ENCODE measurements at places on chromosomes 6 and 20.

DNA sequence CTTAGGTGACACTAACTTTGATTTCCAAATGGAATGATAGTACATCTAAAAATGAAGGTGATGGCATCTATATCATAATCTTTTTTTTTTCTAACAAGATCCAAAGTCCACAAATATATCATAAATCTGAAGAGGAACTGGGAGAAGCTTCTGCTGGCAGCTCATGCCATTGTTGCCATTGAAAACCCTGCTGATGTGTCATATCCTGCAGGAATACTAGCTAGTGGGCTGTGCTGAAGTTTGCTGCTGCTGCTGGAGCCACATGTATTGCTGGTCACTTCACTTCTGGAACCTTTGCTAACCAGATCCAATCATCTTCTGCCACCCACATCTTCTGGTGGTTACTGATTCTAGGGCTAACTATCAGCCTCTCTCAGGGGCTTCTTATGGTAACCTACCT, 27.4 kb upstream of the KHDC1 start:
- DNase-seq: no peak

DNA sequence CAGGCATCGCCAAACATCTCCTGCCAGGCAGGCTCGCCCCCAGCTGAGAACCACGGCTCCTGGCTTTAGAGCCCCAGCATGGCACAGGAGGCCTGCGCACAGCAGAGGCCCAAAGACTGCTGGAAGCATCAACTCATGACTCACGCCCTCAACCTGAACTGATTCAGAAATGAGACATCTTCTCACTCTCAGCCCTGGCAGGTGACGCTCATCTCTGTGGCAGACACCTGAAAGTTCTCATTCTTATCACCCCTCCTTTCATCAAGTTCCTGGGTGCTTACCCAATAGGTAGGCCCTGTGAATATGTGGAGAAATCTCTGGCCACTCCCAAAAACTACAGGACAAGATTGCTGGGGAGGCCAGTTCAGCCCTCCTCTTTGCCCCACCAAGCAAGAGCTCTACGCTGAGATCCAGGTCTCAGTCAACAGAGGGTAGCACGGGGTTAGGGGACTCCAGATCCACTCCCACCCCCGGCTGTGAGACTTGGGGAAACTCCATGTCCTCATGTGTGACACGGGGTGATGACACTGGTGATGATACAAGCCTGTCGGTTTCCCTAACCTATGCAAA, 11.3 kb downstream of the NFATC2 start:
- DNase-seq: no peak

DNA sequence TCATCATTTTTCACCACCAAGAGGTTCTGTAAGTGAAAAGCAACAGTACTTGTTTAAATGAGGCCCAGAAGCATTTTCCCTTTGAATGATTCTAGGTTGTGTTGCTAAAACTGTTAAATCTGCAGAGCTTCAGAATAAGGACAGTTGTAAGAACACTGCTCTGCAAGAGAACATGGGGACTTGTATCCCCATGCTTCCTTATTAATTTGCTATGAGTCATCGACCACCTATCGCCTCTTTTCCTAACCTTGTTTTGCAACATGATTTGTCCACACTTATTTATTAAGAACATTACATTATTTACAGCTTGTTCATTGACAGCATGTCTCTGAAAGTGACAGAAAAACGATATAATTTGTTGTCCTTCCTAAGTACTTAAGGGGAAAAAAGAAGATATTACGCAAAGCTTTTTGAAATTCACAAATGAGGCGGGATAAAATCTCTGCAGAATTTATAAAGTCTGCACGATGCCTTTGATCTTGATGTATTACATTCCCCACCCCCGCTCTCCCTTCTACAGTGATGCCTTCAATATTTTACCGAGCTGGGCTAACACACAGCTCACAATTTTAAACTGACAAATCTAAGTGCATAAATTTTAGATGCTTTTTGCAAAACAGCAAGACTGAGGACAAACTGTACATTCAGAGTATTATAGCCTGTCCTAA, 220.0 kb upstream of the SPTLC3 start:
- no peak for DNase-seq

GRCh38 chr20:25571817-25572216, 13.5 kb downstream of the NINL start:
- no peak for DNase-seq

- no peak for DNase-seq
Observed at GRCh38 chr20:57682184-57683101, 27.4 kb downstream of the PMEPA1 start.

DNA sequence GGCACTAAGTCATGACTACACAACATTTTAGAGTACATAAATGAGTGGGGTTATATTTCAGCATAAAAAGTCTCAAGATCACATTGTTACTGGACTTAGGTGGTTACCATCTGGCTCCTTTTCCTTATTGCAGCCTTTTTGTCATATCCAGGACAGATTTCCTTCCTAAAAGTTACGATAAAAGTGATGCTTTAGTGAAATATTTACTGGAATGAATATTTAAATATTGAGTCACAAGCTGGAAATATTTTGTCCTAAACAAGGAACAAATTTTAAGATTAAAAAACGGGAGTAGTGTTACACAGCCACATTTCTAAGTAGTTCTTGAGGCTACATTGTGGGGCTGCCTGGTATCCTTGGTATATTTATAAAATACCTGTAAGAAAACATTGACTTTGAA, 52.2 kb downstream of the CDC40 start:
- no peak for DNase-seq

- DNase-seq: no peak
Observed at GRCh38 chr6:47403801-47404200, 73.8 kb upstream of the CD2AP start.

GRCh38 chr6:54586251-54586650, 260.3 kb upstream of the FAM83B start:
- no peak for DNase-seq

DNA sequence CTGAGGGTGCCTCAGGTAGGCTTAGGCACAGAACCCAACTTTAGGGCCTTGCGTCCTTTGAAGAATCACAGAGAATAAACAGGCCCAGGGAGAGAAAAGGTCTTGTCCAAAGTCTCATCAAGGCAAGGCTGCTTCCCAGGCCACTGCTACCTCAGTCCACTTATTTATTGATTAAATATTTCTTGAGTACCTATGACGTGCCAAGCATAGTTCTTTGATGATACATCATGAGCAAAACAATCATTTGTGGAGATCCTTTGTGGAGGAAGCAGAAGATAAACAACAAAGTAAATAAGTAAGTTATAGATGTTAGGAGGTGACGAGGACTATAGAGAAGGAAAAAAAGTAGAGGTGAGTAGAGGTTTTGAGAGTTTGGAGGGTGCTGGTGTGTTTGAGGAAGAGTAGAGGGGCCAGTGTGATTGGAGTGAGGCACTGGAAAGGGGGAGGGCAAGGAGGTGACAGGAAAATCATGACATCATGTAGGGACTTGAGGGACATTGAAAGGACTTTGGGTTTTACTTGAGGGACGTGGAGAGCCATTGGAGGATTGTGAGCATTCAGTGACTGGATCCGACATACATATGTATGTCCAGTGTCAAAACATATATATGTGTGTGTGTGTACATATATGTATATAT, 14.1 kb upstream of the CHMP4B start:
- no peak for DNase-seq

GRCh38 chr6:143405373-143406154, 44.9 kb downstream of the ADAT2 start:
- DNase-seq: no peak

GRCh38 chr20:14845199-14846160, 508.1 kb upstream of the FLRT3 start:
- no peak for DNase-seq

DNA sequence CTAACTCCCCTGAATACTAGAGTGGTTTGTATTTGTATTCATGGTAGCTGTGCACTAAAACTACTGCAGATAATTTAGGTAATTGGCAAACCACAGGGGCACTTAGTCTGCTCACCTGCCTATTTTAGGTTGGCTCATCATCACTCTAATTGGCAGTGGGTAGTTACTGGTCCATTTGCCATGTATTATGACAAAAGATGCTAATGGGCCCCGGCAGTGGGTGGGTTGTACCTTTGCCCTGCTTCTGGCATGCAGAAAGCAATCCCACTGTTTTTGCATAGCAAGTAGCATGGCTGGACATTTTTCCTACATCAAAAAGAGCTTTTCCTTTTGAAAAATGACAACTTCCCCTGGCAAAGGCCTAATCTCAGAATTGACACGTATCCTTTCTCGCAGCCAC, 741.4 kb upstream of the MAP3K7 start:
- no peak for DNase-seq

GRCh38 chr6:95117236-95117635, 460.1 kb upstream of the MANEA start:
- no peak for DNase-seq

DNA sequence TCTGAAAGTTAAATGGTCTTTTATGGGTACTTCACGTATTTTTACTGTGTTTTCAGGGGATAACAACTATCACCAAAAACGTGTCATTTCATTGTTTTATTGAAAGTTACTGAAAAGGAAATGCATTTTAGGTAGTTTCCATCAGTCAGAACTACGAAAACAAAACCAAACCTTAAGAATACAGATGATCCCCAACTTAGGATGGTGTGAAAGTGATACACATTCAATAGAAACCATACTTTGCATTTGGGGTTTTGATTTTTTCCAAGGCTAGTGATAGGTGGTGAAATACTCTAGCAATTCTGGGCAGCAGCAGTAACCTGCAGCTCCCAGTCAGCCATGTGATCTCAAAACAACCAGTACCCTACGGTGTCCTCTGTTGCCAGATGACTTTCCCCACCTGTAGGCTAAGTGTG, 25.9 kb upstream of the EFHC1 start:
- DNase-seq: no peak

DNA sequence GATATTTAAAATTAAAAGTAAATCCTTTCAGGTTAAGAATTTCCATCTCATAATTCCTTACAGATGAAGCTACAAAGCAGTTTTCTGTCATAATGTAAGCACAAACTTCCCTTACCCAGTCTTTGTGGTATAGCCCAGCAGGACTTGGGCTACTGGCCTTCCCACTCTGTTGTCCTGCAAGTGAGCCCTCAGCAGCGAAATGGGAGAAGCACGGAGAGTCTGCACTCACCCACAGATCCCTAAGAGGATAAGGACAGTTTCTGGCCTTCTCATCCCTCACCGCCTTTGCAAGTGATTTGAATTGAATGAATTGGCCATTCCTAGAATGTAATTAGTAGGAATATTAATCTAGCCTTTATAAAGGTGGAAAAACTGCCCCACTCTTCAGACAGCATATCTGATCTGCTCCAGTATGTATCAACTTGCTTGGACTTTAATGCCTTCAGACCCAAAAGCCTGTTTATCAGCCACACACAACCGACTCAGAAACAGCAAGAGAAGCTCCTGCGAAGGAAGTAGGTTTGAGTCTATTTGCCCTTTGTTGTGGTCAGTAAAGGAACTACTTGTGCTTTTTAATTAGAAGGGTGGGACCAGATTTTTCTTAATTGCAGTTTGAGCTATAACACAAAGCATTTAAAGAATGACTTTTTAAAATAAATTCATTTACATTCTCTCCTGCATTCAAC, 29.9 kb upstream of the PRDM1 start:
- no peak for DNase-seq

- DNase-seq: no peak
Observed at GRCh38 chr20:40584130-40584809, 104.8 kb downstream of the MAFB start.

GRCh38 chr20:46551522-46552381, 1.3 kb upstream of the OCSTAMP start:
- DNase-seq: no peak

- DNase-seq: no peak
Observed at GRCh38 chr20:62597416-62598115, 44.7 kb upstream of the SLCO4A1 start.

- DNase-seq: peak; percentile 58
Observed at GRCh38 chr20:50478162-50478990, 31.8 kb upstream of the PTPN1 start.

DNA sequence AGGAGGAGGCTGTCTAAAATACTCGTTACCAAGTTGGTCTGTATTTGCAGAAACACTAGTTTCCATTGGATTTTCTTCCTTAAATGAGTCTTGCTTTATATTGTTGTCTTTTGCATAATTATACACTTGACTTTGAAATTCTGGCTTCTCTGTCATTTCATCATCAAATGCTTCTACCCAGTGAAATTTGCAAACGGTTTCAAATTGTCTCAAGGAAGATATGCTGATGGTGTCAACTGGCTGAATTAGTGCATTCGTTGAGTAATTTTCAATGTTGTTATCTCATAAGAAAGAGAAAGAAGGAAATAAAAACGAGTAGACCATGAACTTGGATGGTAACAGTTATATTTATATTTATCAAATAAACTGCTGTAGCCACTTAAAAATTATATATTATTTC, 10.8 kb downstream of the CAGE1 start:
- no peak for DNase-seq

DNA sequence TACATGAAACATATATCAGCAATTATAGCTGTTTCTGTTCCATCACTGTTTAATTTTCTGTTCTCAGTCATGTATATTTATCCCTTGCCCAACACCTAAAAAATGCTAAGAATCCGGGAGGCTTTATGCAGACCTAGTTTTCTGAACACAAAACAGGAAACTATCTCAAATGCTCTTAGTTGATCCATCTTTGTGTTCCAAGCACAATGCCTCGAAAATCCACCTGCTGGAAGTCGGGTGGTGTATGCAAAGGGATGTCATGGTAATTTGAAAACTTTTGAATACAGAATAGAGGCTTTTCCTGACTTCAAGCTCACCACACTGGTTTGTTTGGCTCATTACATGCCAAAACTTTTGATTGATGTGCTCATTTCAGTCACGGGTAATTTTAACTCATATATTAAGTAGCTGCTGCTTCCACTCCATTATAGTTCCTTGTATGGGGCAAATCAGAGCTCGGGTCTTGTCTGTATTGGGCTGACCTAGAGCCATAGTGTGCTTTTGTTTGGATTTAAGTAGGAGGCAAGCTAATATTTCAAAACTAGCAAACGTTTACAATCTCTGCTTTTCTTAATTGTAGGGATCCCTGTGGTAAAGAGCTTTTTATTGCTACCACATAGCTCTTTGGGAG, 646.5 kb upstream of the EPHA7 start:
- DNase-seq: no peak

DNA sequence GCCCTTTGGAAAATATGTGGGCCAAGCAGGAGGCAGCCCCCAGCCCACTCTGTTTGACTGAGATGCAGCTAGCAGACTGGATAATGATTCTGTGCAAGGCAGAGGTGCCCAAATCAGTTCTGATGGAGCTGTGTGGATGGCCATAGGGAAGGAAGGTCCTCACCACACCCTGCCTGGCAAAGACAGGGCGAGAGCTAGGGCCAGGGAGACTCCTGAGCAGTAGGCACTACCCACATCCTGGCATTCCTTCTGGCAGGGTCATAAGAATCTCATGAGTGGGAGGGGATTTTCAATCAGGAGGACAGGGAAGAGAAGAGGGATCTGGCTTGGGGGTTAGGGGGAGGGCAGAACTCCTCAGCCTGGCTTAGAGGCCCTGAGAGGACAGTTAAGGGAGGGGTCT, 18.6 kb upstream of the TREM2 start:
- DNase-seq: no peak

GRCh38 chr6:110345025-110345424, 13.1 kb downstream of the METTL24 start:
- no peak for DNase-seq

GRCh38 chr20:61668065-61668650, 397.5 kb downstream of the TAF4 start:
- no peak for DNase-seq

- DNase-seq: no peak
Observed at GRCh38 chr6:10309457-10310329, 105.2 kb downstream of the TFAP2A start.

GRCh38 chr20:50516180-50516934, 6.2 kb downstream of the PTPN1 start:
- no peak for DNase-seq

- DNase-seq: no peak
Observed at GRCh38 chr6:93679836-93680235, 260.5 kb upstream of the EPHA7 start.

GRCh38 chr6:110322874-110323242, 35.3 kb downstream of the METTL24 start:
- DNase-seq: peak; percentile 9
